ENCODE measurements at places on chromosomes 13 and 19.

GRCh38 chr13:40508127-40508526 lies 158.3 kb downstream of the FOXO1 start:
- no peak for DNase-seq

DNA sequence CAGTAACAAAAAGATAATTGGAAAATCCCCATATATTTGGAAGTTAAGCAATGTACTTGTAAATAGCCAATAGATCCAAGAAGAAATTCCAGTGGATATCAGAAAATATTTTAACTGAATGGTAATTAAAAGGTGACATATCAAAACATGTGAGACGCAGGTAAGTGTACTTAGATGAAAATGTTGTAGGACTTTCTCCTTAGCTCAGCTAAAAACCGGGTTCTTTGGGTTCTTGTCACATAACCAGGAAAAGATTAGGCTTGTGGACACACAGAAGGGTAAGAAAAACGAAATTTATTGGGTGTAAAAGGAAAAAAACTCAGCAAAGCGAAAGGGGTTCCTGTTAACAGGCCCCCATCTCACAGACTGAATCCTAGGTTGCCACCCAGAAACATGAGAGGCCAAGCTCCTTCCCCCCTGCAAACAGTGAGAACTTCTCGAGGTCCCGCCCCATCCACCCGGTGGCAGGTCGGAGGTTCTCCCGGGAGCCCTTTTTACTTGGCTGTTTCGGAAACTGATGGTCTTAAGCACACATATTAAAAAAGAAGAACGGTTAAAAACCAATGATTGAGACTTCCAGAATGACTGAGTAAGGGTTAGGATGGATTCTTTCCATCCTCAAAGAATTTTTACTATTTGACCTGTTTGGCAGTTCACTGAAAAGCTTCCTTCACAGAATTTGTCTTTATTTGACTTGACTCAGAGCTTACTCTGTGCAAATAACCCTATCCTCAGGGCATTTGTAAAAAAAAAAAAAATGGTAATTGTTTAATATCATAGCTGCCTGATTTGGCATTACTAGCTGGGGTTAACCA lies 3.1 kb upstream of the CCDC70 start:
- no peak for DNase-seq

GRCh38 chr19:50843205-50843604 lies 9.8 kb upstream of the KLK15 start:
- no peak for DNase-seq

DNA sequence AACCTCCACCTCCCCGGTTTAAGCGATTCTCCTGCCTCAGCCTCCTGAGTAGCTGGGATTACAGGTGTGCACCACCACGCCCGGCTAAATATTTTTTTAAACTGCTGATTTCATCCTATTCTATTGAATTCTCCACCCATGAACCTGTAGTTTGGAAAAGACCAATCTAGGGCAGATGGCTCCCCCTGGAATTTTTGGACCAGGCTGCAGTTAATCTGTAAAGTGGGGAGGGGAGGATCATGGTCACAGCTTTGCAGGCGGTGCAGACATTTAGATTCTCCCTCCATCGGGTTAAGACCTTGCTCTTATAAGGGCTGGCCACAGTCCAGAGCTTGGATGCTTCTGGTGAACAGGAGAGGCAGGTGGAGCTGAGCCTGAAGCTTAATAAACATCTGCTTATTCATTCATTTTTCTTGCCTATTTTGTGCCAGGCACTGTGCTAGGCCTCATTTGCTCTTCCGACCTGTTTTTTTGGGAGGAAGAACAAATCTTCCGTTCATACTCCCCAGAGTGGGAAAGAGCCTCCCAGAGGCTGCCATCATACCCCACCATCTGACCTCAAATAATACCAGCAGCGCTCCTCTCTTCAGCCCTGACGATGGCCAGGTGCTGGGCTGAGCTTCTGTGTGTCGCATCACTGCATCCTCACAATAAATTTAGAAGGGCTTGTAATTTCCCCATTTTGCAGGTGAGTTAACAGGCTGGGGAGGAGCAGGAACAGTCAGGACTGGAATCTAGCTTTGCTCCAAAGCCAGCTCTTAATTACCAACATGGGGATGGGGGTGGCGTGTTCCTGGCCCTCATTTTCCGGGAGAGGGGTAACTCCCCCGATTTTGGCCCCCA lies 902 bp upstream of the CCDC106 start:
- DNase-seq = no peak

DNA sequence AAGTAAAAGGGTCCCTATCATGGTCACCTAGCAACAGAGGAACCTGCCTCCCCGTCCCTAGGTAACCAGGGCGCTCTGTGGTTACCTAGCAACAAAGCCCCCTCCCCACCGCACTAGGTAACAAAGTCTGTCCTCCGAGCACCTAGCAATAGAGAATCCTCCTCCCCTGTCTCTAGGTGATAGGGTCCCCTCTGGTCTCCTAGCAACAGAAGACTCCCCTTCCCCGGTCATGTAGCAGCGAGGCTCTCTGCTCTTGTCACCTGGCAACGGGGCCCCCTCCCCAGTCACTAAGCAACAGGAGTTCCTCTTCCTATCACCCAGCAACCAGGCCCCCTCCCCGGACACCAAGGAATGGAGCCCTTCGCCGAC lies 307 bp downstream of the JOSD2 start:
- DNase-seq = no peak

DNA sequence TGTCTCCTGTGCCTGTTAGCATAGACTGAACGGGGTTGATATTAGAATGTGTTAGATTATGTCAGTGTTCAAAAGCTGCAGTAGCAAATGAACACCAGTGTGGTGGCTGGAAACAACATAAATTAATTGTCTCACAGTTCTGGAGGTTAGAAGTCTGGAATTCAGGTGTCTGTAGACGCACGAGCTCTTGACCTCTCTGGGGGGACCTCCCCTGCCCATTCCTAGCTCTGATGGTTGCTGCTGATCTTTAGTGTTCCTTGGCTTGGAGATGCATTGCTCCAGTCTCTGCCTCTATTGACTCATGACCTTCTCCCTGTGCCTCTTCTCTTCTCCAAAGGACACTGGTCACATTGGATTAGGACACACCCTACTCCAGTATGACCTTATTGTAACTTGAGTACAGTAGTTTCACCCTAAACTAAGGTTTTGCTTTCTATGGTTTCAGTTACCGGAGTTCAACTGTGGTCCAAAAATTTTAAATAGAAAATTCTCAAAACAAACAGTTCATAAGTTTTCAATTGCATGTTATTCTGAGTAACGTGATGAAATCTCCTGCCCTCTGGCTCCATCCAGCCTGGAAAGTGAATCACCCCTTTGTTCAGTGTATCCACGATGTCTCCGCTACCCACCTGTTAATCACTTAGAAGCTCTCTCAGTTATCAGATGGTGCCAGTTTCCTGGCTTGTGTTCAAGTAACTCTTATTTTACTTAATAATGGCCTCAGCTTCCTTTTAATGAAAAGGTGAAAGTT lies 273.2 kb downstream of the MYO16 start:
- DNase-seq = no peak

- peak; percentile 67 for DNase-seq
These were observed at the start of gene LPAR6 for GRCh38 chr13:48412881-48413351. LPAR6 (minus strand) TSS chr13:48413113; CDS start chr13:48412423, 690 bp downstream.

GRCh38 chr13:95880331-95880730 lies 172.9 kb downstream of the UGGT2 start:
- DNase-seq = no peak

DNA sequence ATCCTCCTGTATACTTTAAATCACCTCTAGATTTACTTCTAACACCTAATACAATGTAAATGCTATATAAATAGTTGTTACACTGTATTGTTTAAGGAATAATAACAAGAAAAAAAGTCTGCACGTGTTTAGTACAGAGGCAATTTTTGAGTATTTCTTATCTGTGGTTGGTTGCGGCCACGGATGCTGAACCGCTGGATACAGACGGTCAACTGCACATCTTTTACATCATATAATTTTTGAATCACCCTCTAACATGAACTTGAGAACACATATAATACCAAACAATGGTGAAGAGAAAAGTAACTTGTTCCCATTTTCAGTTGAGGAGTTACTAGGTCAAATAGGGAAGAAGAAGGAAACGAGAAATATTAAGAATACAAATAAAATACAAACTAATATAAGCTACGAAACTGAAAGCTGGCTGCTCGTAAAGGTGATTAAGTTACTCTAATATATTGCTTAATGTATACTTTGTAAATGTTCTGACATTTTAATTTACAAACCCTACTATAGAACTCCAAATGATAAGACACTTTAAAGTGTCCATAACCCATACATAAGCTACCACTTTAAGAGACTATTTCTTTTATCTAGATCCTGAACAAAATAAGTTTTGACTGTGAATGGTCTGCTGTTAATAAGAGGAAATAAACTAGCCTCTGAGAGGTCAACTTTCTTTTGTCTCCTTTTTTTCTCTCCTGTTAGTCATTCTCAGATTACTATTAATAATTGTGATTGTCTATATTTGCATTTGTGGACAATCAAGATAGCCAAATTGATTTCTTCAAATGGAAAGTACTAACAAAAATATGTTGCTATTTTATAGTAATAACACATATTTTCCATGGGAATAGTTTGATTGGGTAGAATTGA lies 457.4 kb downstream of the DIAPH3 start:
- no peak for DNase-seq

DNA sequence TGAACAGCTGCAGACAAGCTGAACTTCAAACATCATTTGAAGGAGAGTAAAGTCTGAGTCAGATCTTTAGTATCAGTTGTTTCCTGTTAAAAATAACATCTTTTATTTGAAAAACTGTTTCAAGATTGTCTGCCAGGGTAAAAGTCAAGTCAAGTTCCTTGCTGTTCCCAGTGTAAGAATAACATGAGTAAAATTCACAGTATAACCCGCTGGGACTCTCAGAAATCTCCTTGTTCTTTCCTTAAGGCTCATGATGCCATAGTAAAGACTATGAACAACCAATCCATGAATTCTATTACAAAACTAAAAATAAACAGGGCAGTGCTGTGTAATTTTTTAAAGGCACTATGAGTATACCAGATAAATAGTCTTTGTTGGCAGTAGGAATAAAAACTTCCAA lies 112.9 kb downstream of the IRS2 start:
- DNase-seq = no peak

- no peak for DNase-seq
These were observed 31.2 kb downstream of the C13orf46 start for GRCh38 chr13:113942591-113943103.

DNA sequence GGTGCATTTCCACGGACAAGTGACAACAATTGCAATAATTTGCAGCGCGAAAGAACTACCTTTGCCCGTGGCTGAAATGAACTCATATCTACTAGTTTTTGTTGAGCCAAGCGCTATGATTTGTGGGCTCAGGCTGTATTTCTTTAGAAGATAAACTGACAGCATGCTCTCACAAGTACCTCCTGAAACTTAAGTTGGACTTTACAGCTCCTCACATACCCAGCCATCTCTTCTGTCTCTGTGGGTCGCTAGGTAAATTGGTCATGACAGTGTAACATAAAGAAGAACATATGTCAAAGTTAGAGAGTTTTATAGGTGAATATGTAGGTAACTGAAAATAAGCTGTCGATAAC lies 839 bp downstream of the COG6 start:
- DNase-seq = no peak

Measured in inflammatory macrophage (primary cell).